Endothelial cell (in vitro differentiated cells): ENCODE measurements at places on chromosomes 5 and 9.
A peak's percentile ranks its signal among the peaks of the same experiment; 100 is the strongest.

- DNase-seq: no peak
Measured at GRCh38 chr5:94093300-94093699, 351.9 kb upstream of the POU5F2 start.

DNA sequence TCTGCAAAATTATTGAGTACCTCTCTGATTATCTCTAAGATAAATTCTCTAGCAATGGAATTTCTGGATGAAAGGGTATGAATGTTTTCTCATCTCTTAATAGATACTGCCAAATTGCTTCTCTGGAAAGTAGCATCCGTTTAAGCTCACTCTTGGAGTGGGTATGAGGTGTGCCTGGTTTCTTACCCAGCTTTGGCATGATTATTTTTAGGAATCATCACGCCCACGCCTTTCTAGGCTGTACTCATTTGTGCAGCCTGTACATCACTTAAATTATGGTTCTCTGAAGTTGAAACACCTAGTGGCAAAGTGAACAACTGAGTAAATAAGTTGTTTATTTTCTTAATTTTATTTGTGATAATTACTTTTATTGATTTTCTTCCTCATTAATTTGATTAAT is 156.5 kb upstream of the IL12B start:
- no peak for DNase-seq

DNA sequence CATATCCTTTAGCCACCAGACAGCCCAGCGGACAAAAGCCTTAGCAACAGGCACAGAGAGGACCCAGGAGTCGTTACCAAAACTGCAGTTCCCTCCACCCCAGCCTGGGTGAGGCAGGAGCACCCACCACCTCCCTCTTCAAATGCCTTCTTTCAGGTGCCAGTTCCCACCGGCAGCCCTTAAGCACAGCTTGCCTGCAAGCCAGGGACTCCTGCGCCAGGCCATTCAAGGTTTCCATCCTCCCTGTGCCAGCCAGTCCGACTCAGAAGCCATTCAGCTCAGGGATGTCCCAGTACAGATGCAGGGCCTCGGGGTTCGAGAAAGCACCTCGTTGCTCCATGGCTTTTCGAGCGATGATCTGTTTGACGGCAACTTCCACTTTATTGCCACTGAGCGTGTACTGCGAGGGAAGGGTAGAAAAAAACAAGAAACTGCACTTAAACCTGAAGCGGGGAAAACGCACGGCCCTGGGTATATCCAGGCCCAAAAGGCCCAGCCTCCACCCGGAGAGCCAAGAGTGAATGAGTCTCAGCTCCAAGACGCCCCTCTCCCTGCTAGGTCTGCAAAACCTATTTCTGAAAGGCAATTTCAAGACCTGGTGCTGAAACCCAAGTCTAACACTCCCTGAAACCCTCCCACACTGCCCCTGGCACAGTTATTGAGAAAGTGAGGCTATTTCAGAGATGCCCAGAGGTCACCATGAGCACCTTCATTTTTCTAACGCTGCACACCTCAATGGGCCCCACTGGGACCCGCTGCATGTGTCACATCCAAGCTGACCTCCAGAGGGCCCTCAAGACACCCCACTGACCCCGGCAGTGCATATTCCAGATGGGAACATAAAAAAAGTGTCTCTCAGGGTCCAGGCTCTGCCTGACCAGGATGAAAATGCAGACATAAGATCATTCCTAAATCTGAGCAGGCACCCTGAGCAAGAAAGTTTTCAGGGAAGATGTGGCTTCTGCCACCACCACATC is 36.8 kb upstream of the ZNF354A start:
- no peak for DNase-seq

- peak; percentile 51 for DNase-seq
Measured at GRCh38 chr9:126615245-126615790, 1.6 kb downstream of the LMX1B start.

- no peak for DNase-seq
Measured at GRCh38 chr9:20152151-20152725, 363.4 kb upstream of the SLC24A2 start.

DNA sequence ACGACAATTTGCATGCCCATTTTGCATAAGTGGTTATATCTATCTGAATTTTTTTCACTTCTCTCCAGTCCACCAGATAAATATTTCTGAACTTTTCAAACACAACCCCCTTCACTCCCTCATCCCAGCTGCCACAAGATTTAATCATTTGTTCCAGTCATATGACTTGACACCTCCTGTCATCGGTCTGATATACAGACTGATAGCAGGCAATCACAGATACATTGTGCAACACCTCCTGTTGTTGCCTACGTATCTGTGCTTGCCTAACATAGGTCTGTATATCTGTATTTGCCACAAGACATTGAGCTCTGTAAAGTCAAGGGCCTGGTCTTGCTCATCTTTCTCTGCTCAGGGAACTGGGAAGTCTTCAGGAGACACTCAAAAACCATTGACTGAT is 65.6 kb downstream of the GNA14 start:
- no peak for DNase-seq

GRCh38 chr5:143138839-143139238 is 264.6 kb downstream of the NR3C1 start:
- DNase-seq: no peak

DNA sequence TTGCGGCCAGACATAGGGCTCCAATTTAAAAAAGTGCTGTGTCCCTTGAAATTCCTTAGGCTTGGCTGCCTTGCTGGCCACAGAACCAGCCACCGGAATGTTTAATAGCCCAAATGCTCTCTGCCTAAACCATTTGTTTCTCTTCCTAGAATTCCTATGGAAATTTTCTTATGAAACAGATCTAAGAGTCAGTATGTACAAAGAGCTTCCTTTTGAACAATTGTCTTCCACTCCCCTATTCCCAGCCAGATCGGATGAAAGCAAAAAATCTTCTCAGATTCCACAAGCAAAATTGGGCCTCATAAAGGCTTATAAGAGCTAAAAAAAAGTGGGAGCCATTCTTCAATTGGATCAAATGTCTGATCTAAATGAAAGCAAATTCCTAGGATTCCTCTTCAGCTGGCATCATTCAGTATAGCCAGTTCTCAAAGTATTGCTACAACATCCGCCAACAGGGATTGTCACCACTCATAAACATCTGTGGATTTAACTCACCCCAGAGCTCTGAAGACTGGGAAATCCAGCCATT is 104.3 kb downstream of the CEMIP2 start:
- DNase-seq: no peak

DNA sequence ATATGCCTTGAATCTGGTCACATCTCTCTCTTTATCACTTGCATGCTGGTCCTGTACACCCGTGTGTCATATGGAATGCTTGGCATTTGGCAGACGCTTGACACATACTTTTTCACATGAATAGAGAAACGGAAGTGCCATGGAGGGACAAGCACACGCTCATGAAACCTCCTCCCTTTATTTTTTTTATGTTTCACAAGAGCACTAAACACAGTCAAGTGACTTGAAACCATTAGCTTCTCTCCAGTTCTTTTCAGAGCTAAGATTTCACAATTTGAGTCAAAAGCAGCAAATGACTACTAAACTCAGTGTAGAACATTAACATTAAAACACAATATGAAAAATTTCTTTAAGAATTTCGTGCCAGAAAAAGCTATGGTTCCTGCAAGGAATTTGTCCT is 151.1 kb downstream of the DOCK2 start:
- DNase-seq: no peak

GRCh38 chr9:116842658-116843057 is 155.6 kb downstream of the TRIM32 start:
- DNase-seq: no peak

GRCh38 chr5:10679336-10679988 is 81.6 kb downstream of the DAP start:
- DNase-seq: no peak

GRCh38 chr5:177397875-177398390 is 2.5 kb downstream of the PFN3 start:
- no peak for DNase-seq

DNA sequence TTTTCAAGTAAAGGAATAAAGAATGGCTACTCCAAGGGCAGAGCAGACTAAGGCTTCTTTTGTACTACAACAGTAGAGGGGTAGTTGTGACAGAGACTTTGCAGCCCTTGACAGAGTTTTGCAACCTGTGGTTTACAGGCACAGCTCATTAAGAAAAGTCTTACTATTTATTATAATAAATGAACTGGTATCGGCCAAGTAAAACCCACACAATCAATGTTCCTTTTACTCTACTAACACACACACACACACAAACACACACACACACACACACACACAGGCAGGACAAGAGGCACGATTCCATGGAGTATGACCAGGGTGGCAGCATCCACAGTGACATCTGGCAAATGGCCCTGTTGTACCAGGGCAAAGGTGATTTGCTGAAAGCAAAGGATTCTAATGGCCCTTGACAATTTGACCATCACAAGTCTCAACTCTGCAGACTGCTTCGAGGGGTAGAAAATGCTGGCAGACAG is 59.1 kb upstream of the GOLPH3 start:
- no peak for DNase-seq

GRCh38 chr9:32092031-32092430 is 292.4 kb upstream of the ACO1 start:
- no peak for DNase-seq
